ENCODE measurements at places on chromosomes 7 and 10.

GRCh38 chr7:157076466-157076865 is 62.3 kb upstream of the UBE3C start:
- DNase-seq: no peak

DNA sequence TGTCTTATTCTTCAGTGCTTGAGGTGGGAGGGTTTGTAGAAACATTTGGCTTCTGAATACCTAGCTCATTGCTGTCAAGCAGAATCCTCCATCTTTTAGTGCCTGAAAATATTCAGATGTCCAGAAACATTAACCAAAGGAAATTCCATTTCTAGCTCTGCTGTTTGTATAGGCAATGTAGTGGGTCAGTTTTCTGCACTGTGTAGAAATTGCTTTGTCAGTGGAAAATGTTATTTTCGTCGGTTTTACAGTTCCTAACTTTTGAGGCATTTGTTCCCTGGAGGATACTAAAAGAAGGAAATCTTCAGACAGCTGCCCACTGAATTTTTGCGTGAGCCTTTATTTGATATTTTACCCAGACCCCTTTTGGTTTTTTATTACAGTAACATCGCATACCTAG is 143.4 kb downstream of the TPST1 start:
- no peak for DNase-seq

- DNase-seq: no peak
These were observed 2.0 kb downstream of the EN2 start for GRCh38 chr7:155459700-155460461.

- DNase-seq: no peak
These were observed 31.9 kb upstream of the AGBL3 start for GRCh38 chr7:134954197-134955082.

DNA sequence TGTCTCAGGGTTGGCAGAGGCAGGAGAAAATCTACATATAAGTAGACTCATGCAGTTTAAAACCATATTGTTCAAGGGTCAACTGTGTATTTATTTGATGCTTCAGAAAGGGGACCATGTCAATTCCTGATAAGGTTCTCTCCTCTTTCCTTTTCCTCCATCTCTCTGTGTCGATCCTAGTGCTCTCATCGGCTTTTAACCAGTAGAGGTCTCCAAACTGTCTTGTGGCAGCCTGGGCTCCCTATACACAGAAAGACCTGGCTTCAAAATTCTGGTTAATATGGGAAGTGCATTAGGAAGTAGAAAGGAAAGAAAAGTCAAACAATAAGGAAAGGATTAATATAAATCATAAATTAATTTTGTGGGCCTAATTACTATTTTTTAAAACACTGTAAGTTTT is 304.4 kb upstream of the C7orf33 start:
- no peak for DNase-seq

DNA sequence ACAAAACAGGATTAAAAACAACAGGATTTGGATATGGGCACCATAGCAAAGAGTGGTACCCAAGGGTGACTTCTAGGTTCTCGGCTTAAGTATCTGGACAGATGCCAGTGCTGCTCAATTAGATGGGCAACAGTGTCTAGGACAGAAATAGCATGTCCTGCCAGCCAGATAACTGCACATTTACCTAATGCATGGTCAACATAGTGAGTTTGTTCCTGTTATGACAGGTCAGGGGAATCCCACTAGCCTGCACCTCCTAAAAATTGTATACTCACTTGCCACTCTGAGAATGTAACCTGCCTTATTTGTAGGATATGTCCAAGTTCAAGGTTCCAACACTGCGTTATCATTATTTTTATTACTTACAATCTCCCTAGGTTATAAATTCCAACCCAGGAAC is 471.7 kb downstream of the GRM8 start:
- DNase-seq: no peak

GRCh38 chr10:68861253-68861652 is 33.9 kb downstream of the STOX1 start:
- no peak for DNase-seq

- no peak for DNase-seq
These were observed 30.3 kb upstream of the SUN1 start for GRCh38 chr7:801940-802381.

- no peak for DNase-seq
These were observed 22.3 kb upstream of the PCBD1 start for GRCh38 chr10:70910486-70911341.

GRCh38 chr7:80665526-80665925 is 27.1 kb downstream of the CD36 start:
- DNase-seq: no peak

DNA sequence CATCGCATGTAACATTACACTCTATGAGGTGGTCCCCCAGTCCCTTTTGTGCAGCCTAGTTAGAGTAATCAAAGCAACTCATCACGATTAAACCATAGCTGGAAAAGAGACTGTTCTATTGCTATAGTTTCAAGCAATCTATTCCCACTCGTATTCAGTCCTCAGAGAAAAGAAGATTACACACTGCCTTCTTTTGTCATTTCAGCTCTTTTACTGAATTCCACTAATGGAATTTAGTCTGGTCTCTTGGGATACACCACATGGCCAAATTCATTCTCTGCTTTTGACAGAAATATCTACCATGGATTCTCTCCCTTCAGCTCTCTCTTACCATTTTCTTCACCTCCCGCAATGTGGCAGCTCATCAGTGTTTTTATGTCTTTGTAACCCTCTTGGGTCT is 108.9 kb upstream of the HDAC9 start:
- no peak for DNase-seq

DNA sequence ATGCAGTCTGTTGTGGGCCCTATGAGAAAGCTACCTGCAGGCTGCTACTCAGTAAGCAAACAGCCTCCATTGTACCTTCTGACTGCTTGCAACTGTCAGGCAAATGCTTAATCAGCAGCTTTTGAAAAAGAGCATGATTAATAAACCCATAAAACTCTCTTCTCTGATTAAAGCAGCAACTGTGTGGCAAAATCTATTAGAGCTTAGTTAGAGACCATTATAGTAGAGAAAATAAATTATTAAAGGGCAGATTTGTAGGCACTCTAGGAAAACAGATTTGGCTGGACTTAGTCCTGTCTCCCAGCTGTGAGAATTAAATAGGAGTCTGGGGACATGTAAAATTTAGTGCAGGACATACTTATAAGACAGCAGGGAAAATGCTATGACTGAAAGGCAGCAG is 132.5 kb upstream of the WNT16 start:
- DNase-seq: no peak

DNA sequence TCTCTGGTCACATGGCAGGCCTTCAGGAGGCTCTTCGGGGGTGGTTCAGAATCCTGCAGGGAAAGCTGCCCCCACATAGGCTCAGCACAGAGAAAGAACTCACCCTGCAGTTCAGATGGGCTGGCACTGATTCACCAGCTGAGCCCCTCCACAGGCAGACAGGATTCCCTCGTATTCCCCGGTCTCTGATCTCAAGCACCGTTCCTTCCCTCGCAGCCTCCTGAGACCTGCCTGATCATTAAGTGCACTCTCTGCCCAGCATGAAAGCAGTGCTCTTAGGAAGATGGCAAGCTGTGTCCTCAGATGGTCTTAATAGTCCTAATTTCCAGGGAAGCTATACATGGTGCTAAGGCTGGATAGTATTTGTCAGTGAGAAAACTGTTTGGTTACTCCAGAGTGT is 78.2 kb upstream of the NPS start:
- DNase-seq: no peak

DNA sequence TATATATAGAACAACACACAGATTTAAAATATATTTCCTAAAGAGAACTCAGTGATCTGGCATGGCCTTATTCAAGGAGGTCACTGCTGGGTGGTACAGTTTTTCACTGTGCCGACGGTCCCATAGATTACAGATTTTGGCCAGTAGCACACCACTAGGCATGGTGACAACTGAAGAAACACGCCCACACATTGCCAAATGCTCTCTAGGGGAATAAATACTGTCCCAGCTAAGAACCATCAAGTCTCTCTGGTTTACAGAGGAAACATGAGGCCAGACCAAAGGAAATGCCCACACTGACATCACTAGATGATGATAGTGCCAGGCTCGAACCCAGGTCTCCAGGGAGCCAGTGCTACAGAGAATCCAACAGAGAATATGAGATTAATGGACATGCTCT is 316.8 kb downstream of the ELMO1 start:
- no peak for DNase-seq

- no peak for DNase-seq
These were observed 231.8 kb downstream of the PTEN start for GRCh38 chr10:88095223-88095721.

GRCh38 chr10:24793648-24794379 is 70.1 kb upstream of the ARHGAP21 start:
- DNase-seq: no peak

DNA sequence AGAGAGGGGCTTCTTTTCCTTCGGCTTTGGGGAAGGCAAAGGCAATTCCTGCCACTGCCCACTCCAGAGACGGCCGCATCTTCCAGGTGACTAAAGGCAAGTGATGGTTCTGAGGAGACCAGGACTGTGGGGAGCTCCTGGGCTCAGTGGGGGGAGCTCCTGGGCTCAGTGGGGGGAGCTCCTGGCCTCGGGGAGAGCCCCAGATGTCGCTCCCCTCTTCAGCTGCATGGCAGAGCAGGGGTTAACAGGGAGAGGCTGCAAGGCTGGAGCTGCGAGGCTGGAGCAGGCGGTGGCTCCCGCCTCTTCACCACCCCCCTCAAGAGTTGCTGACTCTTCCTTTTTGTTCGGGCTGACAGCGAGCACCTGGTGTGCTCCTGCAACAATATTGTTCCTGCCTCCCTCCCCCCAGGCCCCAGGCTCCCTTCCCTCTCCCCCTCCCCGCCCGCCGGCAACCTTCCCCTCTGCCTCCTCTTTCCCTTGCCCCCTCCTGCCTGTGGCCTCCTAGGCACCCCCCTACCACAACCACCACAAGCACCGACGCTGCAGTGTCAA is 56.3 kb upstream of the LBX1 start:
- no peak for DNase-seq

- DNase-seq: no peak
These were observed 216.1 kb upstream of the KAT6B start for GRCh38 chr10:74610299-74610698.

GRCh38 chr7:4713183-4713784 is 31.2 kb downstream of the FOXK1 start:
- no peak for DNase-seq

DNA sequence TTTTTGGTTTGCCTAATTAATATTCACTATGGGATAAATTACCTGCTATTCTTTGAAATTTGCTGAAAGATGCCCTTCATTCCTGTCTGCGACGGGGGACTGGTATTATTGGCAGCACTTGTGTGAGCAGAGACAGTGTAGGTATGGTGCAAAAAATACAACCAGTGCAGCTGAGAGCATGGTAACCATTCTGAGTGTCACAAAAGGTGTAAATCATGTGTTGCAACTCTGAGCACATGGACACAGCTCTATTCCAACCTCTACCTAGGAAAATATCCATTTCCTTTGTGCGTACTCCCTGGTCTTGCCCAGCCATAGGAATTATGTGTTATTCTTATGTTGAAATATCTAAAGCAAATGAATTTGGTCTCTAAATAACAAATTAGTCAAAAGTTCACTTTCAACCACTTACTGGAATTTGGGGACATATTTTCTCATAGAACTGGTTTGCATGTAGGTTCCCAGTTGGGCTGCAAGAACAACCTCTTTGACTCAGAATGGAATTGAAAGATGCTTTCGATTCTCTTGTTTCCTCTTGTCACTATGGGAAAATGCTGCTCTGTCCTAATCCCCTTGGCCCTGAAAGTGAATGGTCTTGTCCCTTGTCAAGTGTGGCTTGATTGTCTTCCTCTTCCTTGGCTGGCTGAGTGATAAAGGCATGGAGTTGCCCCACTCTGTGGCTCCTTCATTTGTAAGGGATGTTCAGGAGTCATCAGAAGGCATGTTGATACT is 57.0 kb downstream of the CELF2 start:
- DNase-seq: no peak

- DNase-seq: no peak
These were observed 39.7 kb downstream of the HIPK2 start for GRCh38 chr7:139738101-139738489.

DNA sequence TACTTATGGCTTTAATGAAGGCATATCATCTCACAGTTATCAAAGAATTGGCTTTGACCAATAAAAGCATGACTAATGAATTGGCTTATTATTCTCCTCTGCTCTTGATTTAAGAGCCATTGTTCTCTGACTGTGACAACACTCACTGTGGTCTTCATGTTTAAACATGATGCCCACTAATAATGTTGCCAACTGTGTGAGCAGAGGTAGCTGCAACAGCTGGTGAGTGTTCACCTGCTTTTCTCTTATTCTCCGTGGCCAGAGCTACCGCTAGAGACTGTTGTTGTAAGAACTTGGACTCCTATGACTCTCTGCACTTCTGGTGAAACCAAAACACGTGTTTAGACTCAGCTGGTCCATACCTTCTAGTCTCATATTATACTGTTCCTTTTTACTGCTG is 335.9 kb downstream of the XPNPEP1 start:
- DNase-seq: no peak

GRCh38 chr10:13422800-13423199 is 74.7 kb upstream of the SEPHS1 start:
- no peak for DNase-seq

GRCh38 chr10:121975295-121976086 is 474 bp upstream of the NSMCE4A start:
- DNase-seq: no peak

DNA sequence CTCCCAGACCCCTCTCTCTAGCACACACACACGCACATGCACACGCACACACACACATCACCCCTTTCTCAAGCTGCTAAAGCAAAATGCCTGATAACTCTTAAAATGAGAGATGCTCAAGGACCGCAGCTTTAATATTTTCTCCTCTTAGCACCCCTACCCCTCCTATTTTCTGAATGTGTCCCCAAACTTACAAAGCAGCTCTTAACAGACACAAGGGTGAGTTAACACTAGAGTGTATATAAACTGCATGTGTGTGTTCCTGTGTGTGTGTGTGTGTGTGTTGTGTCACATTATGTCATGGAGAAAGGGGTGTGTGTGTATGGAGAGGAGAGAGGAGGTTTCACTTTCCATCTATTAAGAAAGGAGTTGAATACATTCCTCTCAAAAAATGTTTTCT is 1.3 kb downstream of the PTN start:
- no peak for DNase-seq

DNA sequence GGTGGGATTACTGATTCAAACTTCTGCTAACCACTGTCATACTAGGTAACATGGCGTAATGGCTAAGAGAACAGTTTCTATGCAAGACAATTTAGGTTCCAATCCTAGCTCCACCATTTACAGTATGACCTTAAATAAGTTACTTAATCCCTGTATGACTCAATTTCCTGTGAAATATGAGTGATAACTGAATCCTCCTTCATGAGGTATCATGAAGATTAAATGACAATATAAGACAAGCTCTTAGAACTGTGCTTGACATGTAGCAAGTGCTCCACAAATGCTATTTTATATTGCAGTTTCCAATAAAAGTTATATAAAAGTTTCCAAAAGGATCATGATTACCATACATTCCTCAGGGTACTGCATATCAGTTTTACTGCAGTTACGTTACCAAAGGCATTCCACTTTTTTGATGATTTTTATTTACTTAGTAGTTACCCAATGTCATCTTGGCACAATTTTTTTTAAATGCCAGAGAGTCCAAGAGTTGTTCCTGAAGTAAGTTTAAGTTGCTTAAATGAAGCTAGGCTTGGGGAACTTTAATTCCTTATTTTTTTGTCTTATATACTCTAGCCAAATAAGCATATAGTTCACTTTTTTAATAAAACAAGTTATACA is 7.1 kb downstream of the DOCK4 start:
- no peak for DNase-seq

GRCh38 chr10:117134056-117134305 is 4.1 kb downstream of the VAX1 start:
- no peak for DNase-seq
